Heart right ventricle (tissue), 16 donors: ENCODE measurements at places on chromosomes 5 and 9.

DNA sequence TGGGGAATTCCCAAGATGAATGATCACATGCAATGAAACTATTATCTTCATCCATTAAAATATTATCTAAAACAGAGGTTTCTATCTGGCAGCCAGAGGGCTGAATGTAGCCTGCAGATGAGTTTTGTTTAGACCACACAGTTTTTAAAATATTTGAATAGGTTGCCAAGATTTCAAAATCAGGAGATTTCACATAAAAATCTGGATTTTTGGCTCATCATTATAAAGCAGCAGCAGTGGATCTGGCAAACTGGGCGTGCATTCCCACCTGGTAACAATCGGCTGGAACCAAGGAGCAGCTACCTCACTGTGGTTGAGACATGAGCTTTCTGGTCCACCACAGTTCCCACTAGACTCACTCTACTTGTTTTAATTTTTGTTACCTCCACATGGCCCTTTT, 155.1 kb downstream of the BNC2 start:
- DNase-seq, result no peak

DNA sequence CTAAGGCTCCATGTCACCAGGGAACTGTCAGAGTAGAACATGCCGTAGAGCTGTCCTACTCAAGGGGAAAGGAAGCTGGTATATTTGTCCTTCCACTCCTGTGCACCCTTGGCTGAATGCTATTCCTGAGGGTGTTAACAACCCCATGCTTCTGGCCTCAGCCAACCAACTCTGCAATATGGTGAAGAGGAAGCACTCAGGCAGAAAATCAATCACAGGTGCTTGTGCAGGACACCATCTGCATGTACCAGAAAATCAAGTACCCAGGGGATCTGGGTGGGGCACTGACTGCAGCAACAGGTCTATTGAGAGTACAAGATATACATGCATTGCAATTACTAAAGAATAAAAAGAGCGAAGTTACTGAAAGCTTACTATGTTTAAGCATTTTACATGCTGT, 51.4 kb upstream of the NEK6 start:
- DNase-seq, result no peak

- no peak for DNase-seq
Measured at GRCh38 chr5:156892864-156893263, 42.8 kb downstream of the PPP1R2B start.

DNA sequence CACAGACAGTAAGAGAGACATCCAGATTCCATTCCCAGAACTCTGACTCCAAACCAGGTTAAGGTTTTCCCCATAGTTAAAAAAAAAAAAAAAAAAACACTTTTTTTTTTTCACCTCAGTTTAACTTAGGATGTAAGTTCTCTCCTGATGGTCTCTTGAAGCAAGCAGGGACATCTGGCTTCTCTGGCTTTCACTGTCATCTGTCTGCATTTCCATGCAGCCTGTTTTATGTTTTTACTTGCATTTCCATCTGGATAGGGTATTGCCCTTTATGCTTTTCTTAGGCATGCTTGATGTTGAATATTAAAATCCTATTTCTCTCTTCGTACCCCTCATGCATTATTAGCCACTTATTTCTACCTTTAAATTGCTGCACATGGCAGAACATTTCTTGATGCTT, 135.3 kb upstream of the WWC1 start:
- DNase-seq, result no peak

- no peak for DNase-seq
Measured at GRCh38 chr5:90921418-90921973, 362.9 kb downstream of the ADGRV1 start.

- no peak for DNase-seq
Measured at GRCh38 chr9:69873401-69873950, 52.9 kb downstream of the CFAP95 start.
